ENCODE measurements at places on chromosomes 4 and X.

DNA sequence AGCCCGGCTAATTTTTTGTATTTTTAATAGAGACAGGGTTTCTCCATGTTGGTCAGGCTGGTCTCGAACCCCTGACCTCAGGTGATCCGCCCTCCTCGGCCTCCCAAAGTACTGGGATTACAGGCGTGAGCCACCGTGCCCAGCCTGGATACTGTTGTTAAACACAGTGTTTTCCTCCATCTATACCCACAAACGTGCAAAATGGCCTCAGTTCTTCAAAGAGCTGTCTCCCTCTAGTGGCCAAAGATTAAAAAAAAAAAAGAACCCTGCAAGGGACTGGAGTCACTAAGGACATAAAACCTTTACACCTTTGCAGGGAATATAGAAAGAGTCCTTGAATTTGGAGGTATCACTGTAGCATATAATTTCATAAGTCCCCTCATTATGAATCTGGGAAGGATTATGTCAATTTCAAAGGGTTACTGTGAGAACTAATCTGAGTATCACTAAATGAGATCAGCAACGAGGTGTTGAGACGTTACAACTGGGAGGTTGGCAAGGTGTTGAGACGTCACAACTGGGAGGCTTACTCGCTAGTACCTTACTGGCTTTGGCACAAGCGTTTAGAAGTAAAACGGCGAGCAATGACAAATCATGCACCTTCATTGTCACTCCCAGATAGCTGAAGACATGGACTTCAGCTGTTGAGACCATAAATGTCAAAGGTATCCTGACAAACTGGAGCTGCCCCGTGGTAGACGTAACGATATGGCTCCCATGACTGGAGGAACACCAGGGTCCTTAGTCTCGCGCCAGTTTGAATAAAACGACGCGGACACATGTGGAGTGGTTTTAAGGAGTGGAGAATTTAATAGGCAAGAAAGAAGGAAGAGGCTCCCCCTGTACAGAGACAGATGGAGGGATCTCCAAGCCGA lies 33.4 kb upstream of the ENPP6 start:
- DNase-seq: no peak

- no peak for DNase-seq
Observed at GRCh38 chr4:41146716-41147506, 67.4 kb downstream of the APBB2 start.

DNA sequence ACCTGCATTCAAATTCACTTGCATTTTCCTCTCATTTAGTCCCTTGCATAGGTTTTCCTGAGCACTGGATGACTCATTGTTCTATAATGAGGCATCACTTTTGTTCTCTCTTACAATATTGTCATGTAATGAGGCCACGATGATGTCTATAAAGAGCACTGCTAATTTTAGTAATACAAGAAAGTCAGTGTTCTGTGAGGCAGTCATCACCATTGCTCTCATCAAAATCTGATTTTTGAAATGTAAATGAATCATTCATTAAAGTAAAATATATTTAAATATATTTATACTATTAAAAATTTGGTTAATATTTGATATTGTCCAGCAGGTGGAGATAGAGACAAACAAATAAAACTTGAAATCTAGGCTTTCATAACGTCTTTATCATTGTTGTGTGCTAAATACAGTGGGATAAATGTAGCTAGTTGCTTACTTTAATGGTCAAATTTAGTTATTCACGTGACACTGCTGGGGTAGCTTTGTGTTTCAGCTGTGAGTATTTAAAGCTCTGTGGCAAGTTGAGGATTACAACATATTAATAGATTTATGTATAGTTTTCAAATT lies 15.4 kb downstream of the HMGB2 start:
- DNase-seq: no peak

DNA sequence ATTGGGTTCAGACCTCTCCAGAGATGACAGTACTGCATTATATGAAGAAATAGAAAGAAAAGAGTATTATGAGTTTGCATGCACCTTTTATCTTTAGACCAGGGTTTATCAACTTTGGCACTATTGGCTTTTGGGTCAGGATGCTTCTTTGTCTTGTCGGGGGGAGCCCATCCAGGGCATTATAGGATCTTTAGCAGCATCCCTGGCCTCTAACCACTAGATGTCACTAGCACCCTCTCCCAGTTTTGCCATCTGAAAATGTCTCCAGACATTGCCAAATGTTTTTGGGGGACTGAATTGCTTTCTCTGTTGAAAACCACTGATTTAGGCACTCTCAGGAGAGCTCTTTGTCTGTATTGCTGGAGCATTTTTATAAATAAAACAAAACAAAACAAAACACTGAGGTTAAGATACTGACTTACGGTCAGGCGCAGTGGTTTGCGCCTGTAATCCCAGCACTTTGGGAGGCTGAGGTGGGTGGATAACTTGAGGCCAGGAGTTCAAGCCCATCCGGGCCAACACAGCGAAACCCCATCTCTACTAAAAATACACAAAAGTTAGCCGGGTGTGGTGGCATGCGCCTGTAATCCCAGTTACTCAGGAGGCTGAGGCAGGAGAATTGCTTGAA lies 23.6 kb downstream of the CA5B start:
- DNase-seq: no peak

DNA sequence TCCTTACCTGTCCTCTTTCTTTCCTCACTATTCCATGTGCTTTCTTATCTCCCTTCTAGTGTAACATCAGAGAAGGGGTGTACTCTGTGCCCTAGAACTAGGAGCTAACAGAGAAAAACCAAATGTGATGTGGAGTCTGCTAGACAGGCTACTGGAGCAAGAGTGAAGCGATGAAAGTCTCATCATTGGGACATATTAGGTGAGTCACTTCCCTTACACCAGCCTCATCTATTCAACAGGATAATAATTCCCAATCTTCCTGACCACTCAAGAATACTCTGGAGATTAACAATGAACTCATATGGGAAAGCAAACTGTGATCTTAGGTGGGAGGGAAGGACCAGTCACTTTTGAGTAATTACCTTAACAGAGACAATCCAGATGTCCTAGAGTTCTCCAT lies 58.1 kb downstream of the RAB40A start:
- no peak for DNase-seq

GRCh38 chrX:20414762-20415445 lies 148.2 kb upstream of the RPS6KA3 start:
- DNase-seq: no peak

DNA sequence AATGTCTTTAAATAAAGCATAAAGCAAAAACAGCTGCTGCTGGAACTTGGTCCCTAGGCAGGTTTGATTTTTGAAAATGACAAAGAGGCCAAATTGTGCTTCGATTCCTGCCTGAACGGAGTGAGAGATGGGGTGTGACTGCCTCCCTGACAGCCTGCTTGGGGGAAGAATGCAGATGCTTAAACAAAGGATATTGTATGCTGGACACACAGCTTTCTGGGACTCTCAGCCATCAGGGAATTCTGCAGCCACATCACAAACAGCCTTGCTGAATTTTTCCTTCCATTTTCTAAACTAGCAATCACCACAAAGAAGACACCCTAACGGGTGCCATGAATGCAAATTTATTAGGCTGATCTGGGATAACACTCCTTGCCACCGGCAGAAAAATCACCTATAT lies 83.9 kb upstream of the CPEB2 start:
- no peak for DNase-seq

- no peak for DNase-seq
Observed at GRCh38 chr4:108365551-108365950, 196.8 kb upstream of the LEF1 start.

GRCh38 chr4:95295157-95295556 lies 253.6 kb downstream of the UNC5C start:
- no peak for DNase-seq

GRCh38 chr4:31548823-31549222 lies 828.7 kb downstream of the PCDH7 start:
- no peak for DNase-seq

DNA sequence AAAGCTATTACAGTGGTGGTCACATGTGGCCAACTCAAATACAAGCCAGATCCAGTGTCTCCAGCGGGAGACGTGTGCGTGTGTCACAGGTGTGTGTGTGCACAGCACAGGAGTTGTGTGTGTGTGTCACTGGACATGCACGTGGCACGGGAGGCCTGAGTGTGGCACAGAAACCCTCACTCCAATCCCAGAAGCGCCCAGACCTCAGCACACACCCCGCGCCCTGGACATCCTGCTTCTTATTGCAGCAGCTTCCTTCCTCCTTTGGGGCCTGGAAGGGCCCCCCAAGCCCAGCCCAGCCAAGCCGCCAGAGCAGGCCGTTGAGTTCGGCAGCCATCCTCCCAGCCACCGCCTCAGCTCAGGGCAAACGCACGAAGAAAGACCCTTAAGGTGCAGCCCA lies 37.9 kb downstream of the ACOX3 start:
- DNase-seq: no peak

DNA sequence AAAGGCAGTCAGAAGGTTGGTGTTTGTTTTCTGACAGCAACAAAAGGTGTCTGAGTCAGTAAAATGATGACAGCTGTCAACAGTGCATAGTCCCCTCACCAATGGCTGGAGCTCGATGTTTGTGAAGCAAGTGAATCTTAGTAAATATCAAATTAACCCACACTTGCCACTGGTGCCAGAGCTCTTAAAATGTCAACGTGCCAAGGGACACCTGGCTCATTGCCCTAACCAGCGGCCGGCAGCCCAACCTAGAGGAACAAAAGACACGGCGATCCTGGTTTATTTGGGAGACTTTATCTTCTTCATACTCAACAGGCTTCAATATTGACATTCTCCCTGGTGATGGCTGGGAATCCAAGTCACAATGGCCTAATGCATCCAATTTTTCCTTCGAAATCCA lies 143.4 kb downstream of the CPEB2 start:
- no peak for DNase-seq

- DNase-seq: no peak
Observed at GRCh38 chr4:163587867-163588266, 93.4 kb downstream of the TMA16 start.

Data from stimulated activated CD8-positive, alpha-beta memory T cell treated with anti-CD3 and anti-CD28 coated beads, Interleukin-2, amount 100 ng/mL, for 1 hour (primary cell).